ENCODE measurements at places on chromosomes 16 and 17.
A peak's percentile ranks its signal among the peaks of the same experiment; 100 is the strongest.

DNA sequence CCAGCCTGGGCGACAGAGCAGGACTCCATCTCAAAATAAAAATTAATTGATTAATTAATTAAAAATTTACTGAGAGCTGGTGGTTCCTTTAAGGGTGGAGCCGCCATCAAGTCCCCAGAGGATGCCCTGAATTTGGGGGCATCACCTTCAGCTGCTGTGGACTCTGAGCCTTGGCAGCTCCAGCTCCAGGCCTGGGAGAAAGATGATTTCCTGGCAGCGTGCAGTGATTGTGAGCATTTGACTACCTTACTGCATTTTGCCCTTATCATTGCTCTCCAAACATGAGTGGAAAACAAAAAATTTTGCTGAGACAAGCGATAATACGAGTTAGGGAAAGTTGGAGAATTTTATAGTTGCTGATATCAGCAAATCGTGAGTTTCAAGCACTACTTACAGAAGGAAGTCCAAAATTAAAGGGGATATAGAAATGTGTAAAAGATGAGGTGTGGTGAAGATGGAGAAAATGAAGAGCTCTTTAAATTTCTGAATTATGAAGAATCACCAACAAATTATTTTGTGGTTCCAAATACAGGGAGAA lies 2.6 kb upstream of the ITGAD start:
- DNase-seq, result no peak

GRCh38 chr16:89847940-89848297 lies 19.6 kb downstream of the SPIRE2 start:
- DNase-seq, result no peak

- DNase-seq, result no peak
These were observed 26.4 kb upstream of the RMI2 start for GRCh38 chr16:11318817-11319216.

- no peak for DNase-seq
These were observed 234.8 kb downstream of the GSG1L start for GRCh38 chr16:27828671-27829070.

DNA sequence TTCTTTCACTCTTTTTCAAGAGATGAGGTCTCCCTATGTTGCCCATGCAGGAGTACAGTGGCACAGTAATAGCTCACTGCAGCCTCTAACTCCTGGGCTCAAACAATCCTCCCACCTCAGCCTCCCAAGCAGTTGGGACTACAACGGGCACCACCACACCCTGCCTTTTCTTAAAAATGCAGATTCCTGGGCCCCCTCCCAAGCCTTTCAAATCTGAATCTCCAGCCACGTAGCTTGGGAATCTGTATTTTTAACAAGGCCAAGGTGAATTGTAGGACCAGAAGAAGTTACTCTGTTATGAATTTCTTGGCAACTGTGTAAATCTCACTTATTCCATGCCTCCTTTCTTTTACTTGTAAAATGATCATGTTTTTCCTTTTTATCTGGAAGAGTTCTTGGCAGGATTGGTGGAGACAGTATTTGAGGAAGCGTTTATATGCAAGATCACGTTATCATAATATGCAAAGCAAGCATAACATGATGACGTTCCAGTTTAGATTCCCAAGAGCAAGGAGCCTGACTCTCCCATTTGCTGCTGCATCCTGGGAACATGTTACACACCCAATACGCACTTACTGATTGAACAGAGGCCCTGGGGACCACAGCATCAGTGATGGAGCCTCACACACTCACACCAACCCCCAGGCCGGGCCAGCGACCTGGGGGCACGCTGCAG lies 44.5 kb downstream of the LITAF start:
- DNase-seq, result no peak

DNA sequence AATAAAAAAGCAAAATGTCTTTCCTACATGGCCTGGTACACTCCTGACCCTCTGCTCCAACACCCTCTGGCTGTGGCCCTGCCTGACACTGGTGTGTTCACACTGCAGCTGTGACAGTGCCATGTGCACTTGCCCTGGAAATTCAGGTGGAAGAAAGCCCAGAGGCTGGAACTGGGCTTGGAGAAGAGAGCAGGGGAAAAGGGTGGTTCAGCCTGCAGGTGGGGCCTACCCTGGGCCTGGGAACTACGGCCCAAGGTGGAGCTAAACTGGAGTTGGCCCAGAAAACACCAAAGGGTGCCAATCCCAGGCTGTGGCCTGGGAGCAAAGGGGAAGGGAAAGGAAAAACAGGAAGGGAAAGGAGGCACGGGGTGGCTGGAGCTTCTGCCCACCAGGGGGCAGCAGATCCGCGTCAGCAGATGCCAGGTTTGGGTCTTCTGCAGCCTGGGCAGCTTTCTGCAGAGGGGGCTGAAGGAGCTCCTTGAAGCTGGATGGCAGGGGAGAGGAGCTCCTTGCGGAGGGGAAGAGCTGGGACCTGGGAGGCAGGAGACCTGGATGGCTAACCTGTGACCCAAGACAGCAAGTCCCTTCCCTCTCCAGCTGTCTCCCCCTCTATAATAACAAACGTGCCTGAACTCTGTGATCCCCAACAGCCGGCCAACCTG lies 15.4 kb upstream of the CTCF start:
- DNase-seq, result peak; percentile 62

GRCh38 chr16:50273888-50274325 lies 7.6 kb downstream of the ADCY7 start:
- no peak for DNase-seq

- DNase-seq, result no peak
These were observed 7.3 kb downstream of the ST6GALNAC2 start for GRCh38 chr17:76578376-76578775.

DNA sequence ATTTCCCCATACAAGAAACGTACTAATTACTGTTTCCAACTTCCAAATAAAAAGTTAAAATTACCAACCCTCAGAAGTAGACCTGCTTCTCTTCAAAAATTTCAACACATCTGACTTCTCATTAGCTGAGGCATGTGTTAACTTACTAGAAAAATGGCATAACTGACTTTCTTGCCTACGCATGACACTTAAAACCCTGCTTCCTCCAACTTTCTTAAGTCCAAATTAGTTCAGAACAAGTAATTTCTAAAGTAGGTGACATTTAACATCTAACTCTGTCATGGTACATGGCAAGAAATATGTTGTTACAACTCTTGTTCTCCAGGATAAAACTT lies 6.7 kb downstream of the USP7 start:
- DNase-seq, result no peak

DNA sequence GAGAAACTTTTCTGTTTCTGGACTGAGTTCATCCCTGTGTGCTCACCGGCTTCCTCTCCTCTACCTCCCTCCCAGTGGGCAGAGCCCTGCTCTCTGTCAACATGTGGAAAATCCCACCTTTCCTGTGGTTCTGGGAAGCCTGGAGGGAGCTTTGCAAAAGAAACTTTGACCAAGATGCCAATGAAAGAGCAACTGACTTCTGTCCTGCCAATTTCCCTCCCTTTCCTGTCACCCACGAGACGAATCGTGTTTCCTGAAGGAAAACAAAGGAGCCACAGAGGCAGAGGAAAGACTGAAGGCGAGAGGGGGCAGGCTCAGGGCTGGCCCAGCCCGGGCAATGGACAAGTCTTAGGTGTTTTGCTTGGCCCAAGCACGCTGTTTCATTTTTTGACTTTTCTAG lies 82.8 kb downstream of the PLCG2 start:
- no peak for DNase-seq

Data from stimulated activated CD4-positive, alpha-beta T cell treated with anti-CD3 and anti-CD28 coated beads, Interleukin-1b, Interleukin-23, amount 100 ng/mL, for 1 hour (primary cell).